ENCODE measurements at places on chromosomes 7 and 10.

DNA sequence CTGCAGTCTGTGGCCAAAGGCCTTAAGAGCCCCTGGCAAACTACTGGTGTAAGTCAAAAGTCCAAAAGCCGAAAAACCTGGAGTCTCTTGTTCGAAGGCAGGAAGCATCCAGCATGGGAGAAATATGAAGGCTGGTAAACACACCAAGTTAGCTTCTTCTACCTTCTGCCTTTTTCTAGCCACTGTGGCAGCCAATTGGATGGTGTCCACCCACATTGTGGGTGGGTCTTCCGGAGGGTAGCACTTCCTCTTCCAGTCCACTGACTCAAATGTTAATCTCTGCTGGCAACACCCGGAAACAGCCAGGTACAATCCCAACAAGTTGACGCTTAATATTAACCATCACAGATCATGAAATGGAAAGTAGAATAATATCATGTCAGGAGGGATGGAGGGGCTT lies 827.6 kb downstream of the SORCS1 start:
- no peak for DNase-seq

DNA sequence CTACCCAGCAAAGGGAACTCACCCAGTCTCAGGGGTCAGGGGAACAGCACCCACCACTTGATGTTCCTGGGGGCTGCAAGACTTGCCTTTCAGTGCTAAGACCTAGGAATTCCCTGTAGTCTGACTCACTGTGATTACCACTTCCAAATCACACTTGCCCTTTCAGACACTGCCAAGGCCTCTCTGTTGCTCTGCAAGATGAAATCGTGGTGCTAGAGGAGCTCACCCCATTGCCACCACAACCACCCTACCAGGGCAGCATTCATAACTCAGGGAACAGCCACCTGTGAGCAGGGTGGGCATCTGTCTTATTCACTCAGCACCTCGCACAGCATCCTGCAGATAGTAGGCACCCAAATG lies 36.5 kb downstream of the XPNPEP1 start:
- no peak for DNase-seq

- no peak for DNase-seq
Observed at GRCh38 chr10:101066146-101066895, 4.5 kb downstream of the KAZALD1 start.

DNA sequence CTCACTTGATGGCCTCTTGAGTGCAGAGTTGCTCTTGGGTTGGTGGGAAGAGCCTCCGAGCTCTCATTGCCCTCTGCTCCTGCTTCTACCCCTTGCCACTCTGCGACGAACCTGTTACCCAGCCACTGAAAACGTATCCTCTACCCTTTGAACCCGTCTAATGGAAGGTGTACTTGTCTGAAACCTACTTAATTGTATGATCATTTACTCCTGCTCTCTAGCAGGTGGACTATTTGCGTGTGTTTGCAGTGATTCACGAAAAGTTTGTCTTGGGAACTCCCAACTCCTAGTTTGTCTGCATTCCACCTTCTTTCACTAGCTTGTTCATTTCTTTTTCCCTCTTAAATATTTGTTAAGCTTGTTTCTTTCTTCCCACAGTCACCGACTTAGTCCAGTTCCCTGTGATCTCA lies 503 bp downstream of the CROT start:
- DNase-seq: no peak

GRCh38 chr10:361203-362081 lies 226.2 kb downstream of the ZMYND11 start:
- DNase-seq: no peak

DNA sequence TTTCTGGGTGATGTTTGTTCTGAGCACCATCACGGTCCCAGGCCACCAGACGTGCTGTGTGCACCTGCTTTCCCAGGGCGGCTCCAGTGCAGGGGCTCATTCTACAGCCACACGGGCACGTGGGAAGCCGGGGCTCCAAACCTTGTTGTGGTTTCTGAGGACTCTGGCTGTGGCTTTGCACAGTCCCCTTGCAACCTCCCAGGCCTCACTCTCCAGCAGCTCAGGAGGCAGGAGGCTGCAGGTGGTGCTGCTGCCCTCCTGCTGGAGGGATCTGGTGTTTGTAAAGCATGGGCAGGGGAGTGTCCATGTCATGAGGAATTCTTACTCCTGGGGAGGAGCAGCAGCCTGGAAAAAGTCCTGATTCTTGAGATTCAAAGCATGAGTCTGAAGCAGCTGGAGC lies 54.3 kb downstream of the INSYN2A start:
- no peak for DNase-seq

DNA sequence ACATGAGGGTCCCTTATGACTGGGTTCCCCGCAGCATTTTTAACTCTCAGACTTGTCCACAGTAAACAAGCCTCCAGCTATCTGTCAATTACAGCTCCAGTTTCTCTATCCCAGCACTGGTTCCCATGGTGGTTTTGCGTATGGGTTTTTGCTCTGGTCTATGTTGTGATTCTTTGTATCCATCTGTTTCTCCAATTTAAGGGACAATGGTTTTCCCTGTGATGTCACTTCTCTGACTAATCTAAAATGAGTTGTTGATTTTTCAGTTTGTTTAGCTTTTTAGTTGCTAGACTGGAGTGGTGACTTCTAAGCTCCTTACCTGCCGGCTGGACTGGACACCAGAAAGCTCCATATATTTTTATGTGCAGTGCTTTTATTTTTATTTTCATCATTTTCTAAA lies 303.7 kb downstream of the INHBA start:
- DNase-seq: no peak

- no peak for DNase-seq
Observed at GRCh38 chr7:130309986-130310385, 17.0 kb downstream of the CPA4 start.

- no peak for DNase-seq
Observed at GRCh38 chr10:102511583-102512274, 8.0 kb downstream of the SUFU start.
